Glutamatergic neuron (in vitro differentiated cells): ENCODE measurements at places on chromosomes 2 and 18.

DNA sequence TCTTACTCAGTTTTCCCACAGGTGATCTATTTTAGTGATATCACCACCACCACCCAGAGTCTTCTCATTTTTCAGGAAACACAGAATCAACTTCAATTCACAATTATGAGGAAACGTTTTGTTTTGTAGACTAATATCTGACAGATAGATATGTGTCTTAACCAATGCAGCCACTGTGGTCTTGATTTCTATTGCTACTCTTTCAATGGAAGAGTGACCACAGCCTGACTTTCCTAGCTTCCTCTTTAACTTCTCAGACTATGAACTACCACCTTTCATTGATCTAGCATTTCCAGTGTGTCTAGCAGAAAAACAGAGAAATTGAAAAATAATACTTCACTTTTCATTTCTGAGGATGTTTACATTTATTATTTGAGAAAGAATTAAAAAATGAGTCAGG, 20.5 kb downstream of the ADAM17 start:
- DNase-seq = no peak

DNA sequence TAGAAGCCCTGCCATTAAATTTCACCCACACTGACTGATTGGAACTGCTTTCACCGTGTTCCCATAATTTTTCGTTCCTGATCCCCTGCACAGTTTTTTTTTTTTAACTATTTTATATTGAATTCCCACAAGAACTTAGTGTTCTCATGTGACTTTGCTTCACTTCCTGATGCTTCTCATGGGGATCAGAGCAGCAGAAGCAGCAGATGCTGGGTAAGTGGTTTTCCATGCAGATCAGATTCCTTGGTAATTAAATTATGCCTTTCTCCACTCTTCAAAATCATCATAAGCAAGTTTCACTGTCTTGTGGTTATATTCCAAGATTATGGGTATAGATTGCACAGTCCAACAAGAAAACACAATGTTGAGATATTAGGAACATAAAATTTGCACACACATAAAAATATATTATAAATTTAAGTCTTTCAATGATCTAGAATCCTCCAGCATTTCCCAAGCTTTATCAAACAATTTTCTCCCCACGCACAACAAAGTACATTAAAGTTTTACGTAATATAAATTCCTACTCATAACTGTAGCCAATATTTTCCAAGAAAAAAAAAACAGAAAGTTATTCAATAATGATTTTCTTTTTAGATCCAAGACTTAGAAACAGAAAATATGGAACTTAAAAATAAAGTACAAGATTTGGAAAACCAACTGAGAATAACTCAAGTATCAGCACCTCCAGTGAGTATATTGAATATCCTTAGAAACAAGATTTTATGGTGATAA, 277.9 kb downstream of the GULP1 start:
- DNase-seq = no peak

DNA sequence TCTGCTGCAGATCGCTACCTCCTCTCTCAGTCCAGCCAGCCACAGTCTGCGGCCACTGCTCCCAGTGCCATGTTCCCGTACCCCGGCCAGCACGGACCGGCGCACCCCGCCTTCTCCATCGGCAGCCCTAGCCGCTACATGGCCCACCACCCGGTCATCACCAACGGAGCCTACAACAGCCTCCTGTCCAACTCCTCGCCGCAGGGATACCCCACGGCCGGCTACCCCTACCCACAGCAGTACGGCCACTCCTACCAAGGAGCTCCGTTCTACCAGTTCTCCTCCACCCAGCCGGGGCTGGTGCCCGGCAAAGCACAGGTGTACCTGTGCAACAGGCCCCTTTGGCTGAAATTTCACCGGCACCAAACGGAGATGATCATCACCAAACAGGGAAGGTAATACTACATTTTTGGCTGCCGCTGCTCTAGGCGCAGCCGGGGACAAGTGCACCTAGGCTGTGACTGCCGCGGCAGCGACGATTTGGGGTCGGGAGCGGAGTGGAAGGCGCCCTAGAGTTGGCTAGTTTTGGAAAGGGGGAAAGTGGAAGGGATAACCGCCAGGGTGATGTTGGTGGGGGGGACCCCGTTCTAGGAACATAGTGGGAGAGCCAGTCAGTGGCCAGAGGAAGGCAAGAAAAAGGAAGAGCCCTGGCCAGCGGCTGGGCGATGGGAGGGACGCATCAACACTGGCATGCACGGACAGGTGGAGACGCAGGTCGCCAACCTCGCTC, 776 bp downstream of the TBR1 start:
- DNase-seq = no peak

- no peak for DNase-seq
Observed at GRCh38 chr2:1910592-1911246, 166.4 kb upstream of the PXDN start.

DNA sequence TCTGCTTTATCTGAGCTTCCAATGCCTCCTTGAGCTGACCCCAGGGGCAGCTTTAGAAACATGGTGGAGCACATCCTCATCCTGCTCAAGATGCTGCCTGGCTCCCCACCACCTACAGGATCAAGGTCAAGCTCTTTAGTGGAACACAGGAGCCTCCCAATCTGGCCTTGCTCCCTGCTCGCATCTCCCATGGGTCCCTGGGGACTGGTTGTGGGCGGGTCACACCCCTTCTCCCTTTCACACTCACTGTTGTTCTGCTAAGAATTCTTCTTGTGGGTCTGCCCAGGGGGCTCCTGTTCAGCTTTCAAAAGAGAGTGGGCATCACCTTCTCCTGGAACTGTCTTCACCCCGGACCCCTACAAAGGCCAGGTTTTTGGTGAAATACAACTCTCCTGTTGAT, 8.4 kb upstream of the NT5DC4 start:
- no peak for DNase-seq

DNA sequence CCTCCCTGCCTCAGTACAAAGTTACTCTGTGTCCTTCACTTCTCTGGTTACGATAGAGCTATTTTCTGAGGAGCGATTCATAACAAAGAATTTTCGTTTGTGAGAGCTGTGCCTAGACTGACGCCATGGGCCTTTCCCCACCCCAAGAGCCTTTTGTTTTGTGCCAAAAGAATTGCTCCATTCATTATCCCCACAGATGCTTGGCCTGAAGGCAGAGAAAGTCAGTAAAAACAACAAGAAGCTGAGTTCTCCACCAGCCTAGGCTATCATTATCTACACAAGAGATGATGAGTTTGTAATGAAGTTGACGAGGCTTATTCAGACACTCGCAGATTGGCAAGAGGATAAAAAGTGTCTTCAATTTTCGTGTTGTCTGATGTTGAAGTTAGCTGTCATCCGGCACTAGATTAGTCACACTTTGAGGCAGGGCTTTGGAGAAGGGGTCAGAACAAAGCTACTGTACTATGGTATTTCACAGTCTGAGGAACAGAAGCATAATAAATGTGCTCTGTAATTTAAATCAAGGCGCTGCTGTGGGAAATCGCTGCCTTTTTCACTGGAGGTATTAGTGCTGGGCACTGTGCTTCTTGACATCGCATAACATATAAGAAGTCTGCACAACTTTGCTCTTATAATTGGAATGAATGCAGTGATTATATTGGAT, 278.4 kb upstream of the FIGN start:
- DNase-seq = no peak

GRCh38 chr2:216029416-216030129, 16.2 kb upstream of the MREG start:
- no peak for DNase-seq

DNA sequence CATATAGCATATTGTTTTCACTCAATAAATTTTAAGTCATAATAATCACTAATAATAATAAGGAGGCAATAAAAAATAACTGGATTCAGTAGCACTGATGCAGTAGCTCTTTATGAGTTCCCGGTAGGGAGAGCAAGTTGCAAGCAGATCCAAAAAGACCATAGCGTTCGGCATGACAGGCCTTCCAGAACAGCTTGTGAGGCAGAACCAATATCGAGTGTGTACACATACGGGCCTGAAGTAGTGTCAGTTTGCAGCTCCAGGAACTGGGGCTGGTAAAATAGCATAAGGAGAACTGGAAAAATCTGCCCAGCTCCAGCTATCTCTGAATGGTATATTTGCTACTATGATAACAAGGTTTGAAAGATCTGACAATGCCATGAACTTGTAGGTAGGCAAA, 1607.8 kb upstream of the PIK3C3 start:
- no peak for DNase-seq

DNA sequence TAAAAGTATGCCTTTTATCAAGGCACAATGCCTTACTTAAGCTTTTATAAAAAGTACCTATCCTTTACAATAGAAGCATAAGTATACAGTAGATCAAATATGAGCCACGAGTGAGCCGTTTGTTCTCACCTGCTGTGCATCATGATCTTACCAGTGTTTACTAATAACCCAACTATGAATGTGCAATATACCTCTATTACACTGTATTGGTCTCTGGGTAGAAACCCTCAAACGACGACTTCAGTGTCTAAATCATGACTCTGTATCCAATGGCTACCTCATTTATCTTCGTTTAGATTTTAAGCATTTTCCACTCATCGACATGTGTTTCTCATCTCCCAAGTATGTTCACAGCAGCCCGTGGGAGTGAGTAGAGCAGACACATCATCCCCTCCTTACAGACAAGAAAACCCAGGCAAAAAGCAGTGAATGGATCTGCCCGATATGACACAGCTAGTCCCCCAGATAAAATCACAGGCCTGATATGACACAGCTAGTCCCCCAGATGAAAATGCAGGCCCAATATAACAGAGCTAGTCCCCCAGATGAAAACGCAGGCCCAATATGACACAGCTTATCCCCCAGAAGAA, 279.8 kb downstream of the TNS1 start:
- no peak for DNase-seq

GRCh38 chr2:77370511-77370910, 151.7 kb downstream of the LRRTM4 start:
- DNase-seq = no peak

DNA sequence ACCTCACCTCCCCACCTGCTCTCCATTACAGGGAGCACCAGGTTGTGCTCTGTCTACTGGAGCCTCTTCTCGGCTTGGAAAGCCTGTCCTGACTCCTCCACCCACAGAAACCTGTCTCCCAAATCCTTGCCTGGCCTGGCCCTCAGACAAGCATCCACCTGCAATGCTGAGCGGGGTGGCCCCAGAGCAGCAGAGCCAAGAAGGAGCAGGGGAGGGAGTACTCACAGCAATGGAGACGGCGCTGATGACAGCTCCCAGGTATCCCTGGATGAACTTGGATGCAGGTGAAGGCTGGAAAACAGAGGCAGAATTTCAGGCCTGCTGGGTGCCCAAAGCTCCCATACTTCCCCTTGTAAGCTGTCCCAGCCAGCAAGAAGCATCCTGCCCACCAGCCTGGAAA, 72.8 kb downstream of the SFXN5 start:
- no peak for DNase-seq

- DNase-seq = no peak
Observed at GRCh38 chr2:205687641-205687956, 5.3 kb downstream of the NRP2 start.

- no peak for DNase-seq
Observed at GRCh38 chr2:144686518-144687215, 166.7 kb upstream of the ZEB2 start.

- DNase-seq = no peak
Observed at GRCh38 chr18:596288-596881, 403 bp upstream of the CLUL1 start.

DNA sequence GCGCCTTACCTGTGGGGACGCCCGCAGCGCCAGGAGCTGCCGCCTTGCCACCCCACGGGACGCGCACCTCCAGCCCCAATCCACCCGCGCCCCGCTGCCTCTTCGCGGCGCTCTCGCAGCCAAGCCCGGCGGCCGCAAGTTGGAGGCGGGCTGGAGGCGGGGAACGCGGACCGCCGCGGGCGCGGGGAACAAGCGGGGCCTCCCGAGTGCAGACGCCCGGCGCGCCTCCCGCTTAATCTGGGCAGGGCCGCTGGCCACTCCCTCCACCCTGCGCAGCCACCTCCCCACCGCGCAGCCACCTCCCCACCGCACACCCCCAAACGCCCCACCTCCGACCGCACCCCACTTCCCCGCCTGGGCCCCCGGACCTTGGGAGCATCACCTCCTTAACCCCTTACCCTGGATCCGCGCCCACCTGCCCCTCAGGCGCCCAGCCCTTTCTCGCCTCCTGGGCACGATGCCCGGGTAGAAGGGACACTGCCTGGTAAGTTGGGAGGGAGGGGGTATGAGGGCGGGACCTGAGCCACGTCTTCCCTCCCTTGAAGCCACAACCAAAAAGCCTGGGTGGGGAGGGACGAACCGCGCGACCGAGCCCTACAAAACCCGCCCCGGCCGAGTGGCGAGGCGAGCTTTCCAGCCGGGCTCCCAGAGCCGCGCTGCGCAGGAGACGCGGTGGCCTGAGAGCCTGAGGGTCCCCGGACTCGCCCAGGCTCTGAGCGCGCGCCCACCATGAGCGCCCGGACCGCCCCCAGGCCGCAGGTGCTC, at the start of the genes COL4A3 and COL4A4:
Gene COL4A3, plus strand, starts transcription at position 627 of the 765 bp plus-strand sequence. Its CDS starts 103 bp downstream, at position 730.
Gene COL4A4, minus strand, starts transcription at position 208 of the 765 bp plus-strand sequence. CDS start 16,722 bp downstream, outside the sequence.
- peak; percentile 58 for DNase-seq

GRCh38 chr2:220552790-220553535, 925.5 kb downstream of the SLC4A3 start:
- DNase-seq = no peak

DNA sequence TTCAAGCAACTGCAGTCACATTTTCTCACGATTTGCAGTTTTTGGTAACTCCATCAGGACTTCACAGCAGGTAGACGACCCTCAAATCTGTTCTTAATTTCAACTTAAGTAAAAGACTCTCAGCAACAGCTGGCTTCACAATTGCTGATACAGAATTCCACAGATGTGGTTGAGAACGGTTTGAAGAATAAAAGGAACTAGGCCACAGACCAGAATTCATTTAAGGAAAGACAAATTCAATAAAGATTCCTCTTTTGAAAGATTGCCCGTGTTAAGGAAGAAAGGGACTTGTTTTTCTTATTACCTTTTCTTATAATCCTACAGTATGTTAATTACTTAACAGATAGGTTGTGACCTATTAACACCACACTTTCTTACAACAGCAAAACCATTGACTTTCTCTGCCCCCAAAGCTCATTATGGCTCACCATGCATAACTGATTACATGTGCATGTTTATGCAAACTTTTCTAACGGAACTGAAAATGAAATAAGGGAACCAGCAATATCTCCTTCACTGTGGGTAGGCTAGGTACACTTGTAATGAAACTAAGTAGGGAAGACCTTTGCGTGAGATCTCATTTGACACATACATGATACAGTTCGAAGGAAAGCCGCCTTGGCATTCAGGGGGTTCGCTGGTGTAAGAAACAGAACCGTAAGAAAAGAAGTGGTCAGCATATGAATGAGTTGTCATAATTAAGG, 4.7 kb upstream of the ZNF516 start:
- no peak for DNase-seq

- no peak for DNase-seq
Observed at GRCh38 chr18:10376731-10377130, 77.7 kb upstream of the APCDD1 start.

GRCh38 chr2:99936065-99936464, 206.3 kb downstream of the AFF3 start:
- DNase-seq = no peak

- DNase-seq = no peak
Observed at GRCh38 chr2:47530105-47530760, 127.3 kb downstream of the MSH2 start.

DNA sequence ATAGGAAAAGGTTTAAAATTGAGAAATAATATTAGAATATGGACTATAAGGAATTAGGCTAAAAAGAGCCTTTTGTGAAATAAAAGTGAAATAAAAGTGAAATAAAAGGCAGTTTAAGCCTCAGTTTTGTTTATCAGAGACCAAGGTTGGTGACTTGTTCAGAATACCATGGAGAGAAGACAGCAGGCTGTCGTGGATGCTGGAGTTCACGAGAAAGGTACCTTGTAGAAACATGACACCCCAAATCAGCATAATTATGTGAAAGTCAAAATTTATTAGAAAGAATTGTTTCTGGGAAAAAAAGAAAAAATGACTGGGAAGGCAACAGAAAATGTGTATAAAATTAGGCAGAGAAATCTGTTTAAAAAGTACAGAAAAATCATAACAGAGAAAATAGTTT, 46.5 kb upstream of the SPAG16 start:
- DNase-seq = no peak

- no peak for DNase-seq
Observed at GRCh38 chr2:122249673-122250072, 494.2 kb downstream of the TSN start.
